ENCODE measurements at places on chromosomes 12 and 14. TPM values are rescaled to one million over a fixed set of nuclear protein-coding genes. Genes with fewer than 3 reads are reported as not detected.

DNA sequence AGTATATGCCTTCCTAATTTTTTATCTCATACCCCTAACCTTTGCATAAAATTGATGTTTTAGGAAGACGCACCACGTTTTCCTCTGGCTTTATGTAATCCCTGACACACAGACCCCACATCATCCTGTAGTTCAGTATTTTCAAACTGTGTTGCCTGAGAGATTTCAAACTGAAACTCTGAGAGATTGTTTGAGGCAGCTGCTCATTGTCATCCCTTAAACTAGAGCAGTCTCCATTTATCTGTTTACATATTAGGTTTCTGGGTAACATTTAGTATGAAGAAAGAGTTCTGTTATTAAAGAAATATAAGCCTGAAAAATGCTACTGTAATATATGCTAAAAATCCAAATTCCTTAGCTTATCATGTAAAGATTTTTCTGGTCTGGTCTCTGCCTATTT, 24.3 kb downstream of the MNAT1 start:
- DNase-seq, result no peak

GRCh38 chr14:62093736-62094135, 331.5 kb downstream of the SNAPC1 start:
- DNase-seq, result no peak

The MLH3 gene
- total RNA-seq, result 19.2 TPM

The SLC17A8 gene
- not detected for total RNA-seq

DNA sequence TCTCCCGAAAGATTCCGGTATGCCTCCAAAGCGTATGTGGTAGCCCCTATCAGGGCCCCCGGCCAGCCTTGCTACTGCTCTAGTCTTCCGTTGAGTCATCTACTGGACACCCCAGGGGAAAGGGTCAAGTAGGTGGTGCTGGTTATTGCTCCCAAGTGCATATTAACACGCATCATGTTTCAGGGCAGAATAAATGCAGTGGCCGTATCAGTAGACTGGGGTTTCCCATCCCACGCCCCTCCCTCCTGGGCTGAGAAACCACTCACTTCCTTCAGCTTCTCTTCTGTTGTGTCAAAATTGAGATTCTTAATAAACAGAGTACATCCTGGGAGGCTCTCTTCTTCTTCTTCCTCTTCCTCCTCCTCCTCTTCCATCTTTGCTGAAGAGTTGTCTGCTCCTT, 39.3 kb downstream of the RBM19 start:
- DNase-seq, result no peak

Data from RPMI7951 (cell line).